ENCODE measurements at places on chromosomes 2 and 18.

DNA sequence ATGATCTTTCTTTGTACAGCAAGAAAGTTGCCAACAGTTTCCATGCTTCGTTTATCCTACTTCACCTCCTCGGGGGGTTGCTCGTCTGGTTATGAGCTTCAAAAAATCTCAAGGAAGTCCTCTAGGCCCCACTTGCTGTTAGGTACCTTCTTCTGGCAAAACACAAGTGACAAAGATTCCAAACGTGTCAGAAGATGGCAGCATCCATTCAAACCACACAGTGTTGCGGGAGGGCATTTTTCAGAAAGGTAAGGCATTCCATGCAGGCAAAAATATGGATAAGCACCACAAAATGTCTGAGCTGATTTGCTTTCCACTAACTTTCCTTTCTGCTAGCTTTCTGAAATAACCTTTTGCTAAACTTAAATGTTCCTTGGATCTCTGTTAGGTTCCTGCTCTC lies 13.2 kb upstream of the OR6B3 start:
- no peak for DNase-seq

GRCh38 chr2:203993560-203993959 lies 57.0 kb downstream of the ICOS start:
- no peak for DNase-seq

GRCh38 chr2:102120701-102121159 lies 21.8 kb upstream of the IL1R1 start:
- DNase-seq, result no peak

DNA sequence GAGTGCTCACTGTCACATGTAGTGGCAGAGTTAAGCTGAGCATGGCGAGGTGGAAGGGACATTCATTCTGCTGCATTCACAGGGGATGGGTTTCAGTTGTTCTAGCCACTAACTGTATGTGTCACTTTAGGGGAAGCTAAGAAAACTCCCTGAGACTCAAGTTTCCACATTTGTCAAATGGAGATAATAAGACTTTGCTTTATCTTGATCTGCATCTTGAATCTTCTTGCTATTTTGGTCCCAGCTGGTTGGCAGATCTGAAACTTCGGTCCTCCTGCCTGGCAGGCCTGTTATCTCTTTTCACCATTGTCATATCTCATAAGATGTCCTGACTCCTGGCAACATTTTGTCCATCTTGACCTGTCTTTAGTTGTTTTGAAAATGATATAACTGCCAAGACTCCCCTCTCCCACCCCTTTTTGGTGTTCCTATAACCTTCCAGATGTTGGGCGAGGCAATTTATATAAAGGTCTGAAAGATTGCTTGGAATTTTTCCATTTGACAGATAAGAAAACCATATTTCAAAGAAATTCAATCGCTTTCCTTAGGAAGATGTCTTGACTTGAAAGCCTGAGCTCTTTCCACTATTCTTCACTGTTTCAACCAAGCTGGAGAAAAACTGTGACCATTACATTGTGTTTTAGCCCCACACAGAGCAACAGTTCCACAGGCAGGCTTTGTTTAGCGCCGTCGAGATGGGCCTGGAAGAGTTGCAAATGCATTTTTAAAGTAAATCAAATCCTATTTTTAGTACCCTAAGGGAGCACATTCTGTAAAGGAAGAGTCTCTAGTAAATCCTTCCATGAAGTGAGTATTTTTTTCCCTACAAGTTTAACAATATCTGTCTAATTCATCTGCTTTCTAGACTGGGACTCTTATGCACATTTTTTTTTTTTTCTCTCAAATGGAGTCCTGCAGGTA lies 33.4 kb downstream of the MYCN start:
- DNase-seq, result no peak

DNA sequence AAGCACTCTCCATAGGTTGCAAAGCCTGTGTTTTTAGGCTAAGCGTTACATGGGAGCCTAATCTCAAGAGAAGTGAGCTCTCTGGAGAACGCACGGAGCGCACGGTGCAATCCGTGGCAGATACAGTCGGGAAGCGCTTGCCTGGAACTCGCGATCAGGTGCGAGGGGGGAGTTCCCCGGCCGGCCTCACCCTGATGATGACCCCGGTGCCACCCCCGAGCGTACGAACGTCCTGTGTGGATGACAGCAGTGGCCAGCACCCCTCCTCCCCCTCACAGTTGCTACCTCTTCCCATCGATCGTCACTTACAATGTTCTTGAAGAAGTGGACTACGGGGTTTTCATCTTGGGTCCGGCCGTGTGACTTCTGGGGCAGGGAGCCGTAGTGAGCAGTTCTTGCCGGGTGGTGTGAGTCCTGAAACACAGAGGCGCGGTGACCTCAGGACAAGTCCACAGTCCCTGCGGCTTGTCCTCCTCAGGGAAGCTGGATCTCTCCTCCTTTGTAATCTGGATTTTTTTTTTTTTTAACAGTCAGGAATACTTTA lies 142.9 kb downstream of the MBP start:
- DNase-seq, result no peak
